Progenitor cell of endocrine pancreas (in vitro differentiated cells): ENCODE measurements at places on chromosomes 12 and 14. TPM values are rescaled to one million over a fixed set of nuclear protein-coding genes. Genes with fewer than 3 reads are reported as not detected.

Gene CPM
- 28.0 and 32.1 TPM in 2 replicates for total RNA-seq

GRCh38 chr12:52506858-52507715, 13.1 kb downstream of the KRT5 start:
- no peak overlapping the region for H3K4me3 ChIP-seq
- H3K36me3 ChIP-seq: no peaks in the 10 kb centered on the region
- peaks cover 13% of the 10 kb centered on the region for H3K27me3 ChIP-seq

GRCh38 chr14:53872681-53873089, 83.9 kb downstream of the BMP4 start:
- H3K4me1 ChIP-seq: peaks cover 4% of the 10 kb centered on the region
- H3K36me3 ChIP-seq: peaks cover 1% of the 10 kb centered on the region
- DNase-seq: no peak
- no peaks in the 10 kb centered on the region for H3K27me3 ChIP-seq

Gene ZFHX2
- 13.6 and 16.4 TPM in 2 replicates for total RNA-seq

Gene RPS6KL1
- total RNA-seq: 3.5 and 5.4 TPM in 2 replicates

DNA sequence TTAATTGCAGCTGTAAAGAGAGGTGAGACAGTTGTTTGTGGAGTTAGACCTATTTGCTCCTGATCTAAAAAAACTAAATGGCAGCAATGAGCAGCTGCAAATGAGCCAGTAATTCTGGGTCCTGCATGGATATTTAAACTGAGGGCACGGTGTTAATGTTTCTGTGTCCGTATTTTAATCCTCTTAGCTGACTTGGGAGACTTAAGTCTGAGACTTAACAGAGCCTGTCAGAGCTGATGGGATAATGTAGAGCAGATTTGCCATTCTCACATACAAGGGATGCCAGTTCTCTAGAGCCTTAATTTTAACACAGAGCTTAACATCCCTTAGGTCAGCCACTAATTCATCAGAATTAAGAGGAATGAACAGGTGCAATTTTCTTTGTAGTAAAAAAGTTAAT, 178.6 kb upstream of the PDE3A start:
- DNase-seq: no peak
- H3K27ac ChIP-seq: peak overlapping the region; percentile 41
- peak overlapping the region; percentile 32 for H3K4me3 ChIP-seq
- peaks cover 24% of the 10 kb centered on the region for H3K4me1 ChIP-seq
- H3K27me3 ChIP-seq: no peaks in the 10 kb centered on the region

Gene ZC3H10
- total RNA-seq: 12.0 and 13.8 TPM in 2 replicates

GRCh38 chr12:23855813-23856212, 93.7 kb downstream of the SOX5 start:
- H3K27me3 ChIP-seq: no peaks in the 10 kb centered on the region
- DNase-seq: no peak
- no peak overlapping the region for H3K4me3 ChIP-seq

GRCh38 chr14:92747701-92748258, 647 bp downstream of the LGMN start:
- H3K4me1 ChIP-seq: peaks cover 12% of the 10 kb centered on the region
- H3K4me3 ChIP-seq: peak overlapping the region; percentile 81
- H3K27ac ChIP-seq: peak overlapping the region; percentile 90
- DNase-seq: no peak

- no peaks in the 10 kb centered on the region for H3K27me3 ChIP-seq
- H3K36me3 ChIP-seq: peaks cover 3% of the 10 kb centered on the region
- H3K4me3 ChIP-seq: no peak overlapping the region
- peaks cover 11% of the 10 kb centered on the region for H3K4me1 ChIP-seq
- H3K27ac ChIP-seq: no peak overlapping the region
- no peak for DNase-seq
These were observed 212.4 kb downstream of the EGLN3 start for GRCh38 chr14:33738491-33738890.

GRCh38 chr14:101088714-101089113, 185.2 kb upstream of the RTL1 start:
- H3K36me3 ChIP-seq: no peaks in the 10 kb centered on the region
- H3K27ac ChIP-seq: no peak overlapping the region
- no peak overlapping the region for H3K4me3 ChIP-seq
- H3K27me3 ChIP-seq: peaks cover 5% of the 10 kb centered on the region
- DNase-seq: no peak

DNA sequence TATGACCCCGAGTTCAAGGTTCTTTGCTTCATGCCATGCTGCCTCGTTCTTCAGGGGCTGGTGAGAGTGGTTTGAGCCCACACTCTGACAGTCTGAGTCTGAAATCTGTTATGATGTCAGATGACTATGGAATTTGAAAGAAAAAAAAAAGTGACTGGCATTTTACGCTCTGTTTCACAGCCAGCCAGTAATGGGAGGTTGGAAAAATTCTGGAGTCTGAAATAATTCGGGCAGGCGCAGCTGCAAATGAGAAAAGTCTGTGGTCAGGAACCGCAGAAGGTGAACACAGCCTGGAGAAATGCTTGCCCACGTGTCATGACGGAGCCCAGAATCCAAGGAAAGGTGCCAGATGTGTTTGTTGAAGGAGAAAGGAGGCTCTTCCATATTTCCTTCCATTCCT, 269.8 kb upstream of the PWP1 start:
- H3K27ac ChIP-seq: no peak overlapping the region
- no peak for DNase-seq
- no peak overlapping the region for H3K4me3 ChIP-seq
- no peaks in the 10 kb centered on the region for H3K36me3 ChIP-seq
- H3K4me1 ChIP-seq: peaks cover 3% of the 10 kb centered on the region
- peaks cover 9% of the 10 kb centered on the region for H3K27me3 ChIP-seq

Gene IL22
- not detected in 2 replicates for total RNA-seq

GRCh38 chr14:97634751-97635150, 837.6 kb downstream of the VRK1 start:
- peaks cover 38% of the 10 kb centered on the region for H3K27me3 ChIP-seq
- H3K27ac ChIP-seq: no peak overlapping the region
- no peaks in the 10 kb centered on the region for H3K36me3 ChIP-seq
- H3K4me3 ChIP-seq: no peak overlapping the region
- peaks cover 32% of the 10 kb centered on the region for H3K4me1 ChIP-seq
- no peak for DNase-seq

- H3K4me3 ChIP-seq: no peak overlapping the region
- H3K4me1 ChIP-seq: peaks cover 4% of the 10 kb centered on the region
- H3K36me3 ChIP-seq: peaks cover 7% of the 10 kb centered on the region
- H3K27ac ChIP-seq: no peak overlapping the region
- H3K27me3 ChIP-seq: no peaks in the 10 kb centered on the region
These were observed 39.6 kb downstream of the BICD1 start for GRCh38 chr12:32146074-32146873.

GRCh38 chr12:71810921-71811320, 28.6 kb upstream of the TBC1D15 start:
- no peak for DNase-seq
- H3K4me1 ChIP-seq: peaks cover 8% of the 10 kb centered on the region
- H3K36me3 ChIP-seq: no peaks in the 10 kb centered on the region
- H3K27me3 ChIP-seq: peaks cover 20% of the 10 kb centered on the region

- no peak overlapping the region for H3K27ac ChIP-seq
- peaks cover 9% of the 10 kb centered on the region for H3K4me1 ChIP-seq
- no peak overlapping the region for H3K4me3 ChIP-seq
- DNase-seq: no peak
- H3K27me3 ChIP-seq: peaks cover 6% of the 10 kb centered on the region
These were observed 97.8 kb downstream of the SPTSSA start for GRCh38 chr14:34364201-34364600.

DNA sequence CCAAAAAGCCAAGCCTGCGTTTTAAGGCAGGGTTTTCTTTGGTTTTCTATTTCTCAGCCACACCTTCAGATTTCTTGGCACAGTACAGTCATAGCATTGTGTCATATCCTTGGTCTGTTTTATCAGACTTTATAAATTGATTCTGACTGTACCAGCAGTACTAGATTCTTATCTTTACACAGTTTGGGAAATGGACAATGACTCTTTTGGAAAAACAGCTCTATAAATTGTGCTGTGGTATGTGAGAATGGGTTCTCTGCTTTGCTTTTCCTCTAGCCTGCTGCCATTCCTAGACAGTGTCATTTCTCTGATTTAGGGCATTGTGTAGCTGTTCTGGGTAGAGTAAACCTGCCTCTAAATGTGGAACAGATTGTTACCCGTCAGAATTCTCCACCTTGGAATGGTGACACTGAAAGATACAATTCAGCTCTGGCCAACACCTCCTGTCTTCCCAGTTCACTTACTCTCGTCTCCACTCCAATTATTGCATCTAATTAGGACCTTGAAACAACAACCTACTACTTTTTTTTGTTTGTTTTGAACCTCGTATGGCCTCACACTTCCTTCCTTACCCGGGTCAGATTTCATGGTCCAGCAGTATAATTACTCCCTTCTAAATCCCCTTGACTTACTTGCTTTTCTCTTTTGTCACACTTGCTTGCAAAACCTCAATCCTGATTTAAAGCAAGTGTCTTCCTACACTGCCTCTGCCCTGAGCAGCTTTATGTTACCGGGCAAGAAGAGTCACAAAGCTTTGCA, 226.3 kb downstream of the ERC1 start:
- H3K36me3 ChIP-seq: no peaks in the 10 kb centered on the region
- no peaks in the 10 kb centered on the region for H3K27me3 ChIP-seq
- no peak for DNase-seq
- no peak overlapping the region for H3K4me3 ChIP-seq

- H3K4me1 ChIP-seq: peaks cover 12% of the 10 kb centered on the region
- no peaks in the 10 kb centered on the region for H3K36me3 ChIP-seq
- H3K27me3 ChIP-seq: no peaks in the 10 kb centered on the region
- no peak overlapping the region for H3K4me3 ChIP-seq
These were observed 151.7 kb upstream of the FUT8 start for GRCh38 chr14:65260786-65261185.

- H3K27me3 ChIP-seq: peaks cover 40% of the 10 kb centered on the region
- no peak for DNase-seq
- no peaks in the 10 kb centered on the region for H3K36me3 ChIP-seq
- peaks cover 23% of the 10 kb centered on the region for H3K4me1 ChIP-seq
- no peak overlapping the region for H3K27ac ChIP-seq
- H3K4me3 ChIP-seq: no peak overlapping the region
These were observed 15.9 kb downstream of the FAIM2 start for GRCh38 chr12:49887536-49888401.

GRCh38 chr14:38120109-38120508, 87.6 kb upstream of the SSTR1 start:
- no peak overlapping the region for H3K4me3 ChIP-seq
- DNase-seq: no peak
- H3K4me1 ChIP-seq: peaks cover 3% of the 10 kb centered on the region
- H3K27me3 ChIP-seq: no peaks in the 10 kb centered on the region

GRCh38 chr12:108547686-108548085, 13.3 kb downstream of the SART3 start:
- no peaks in the 10 kb centered on the region for H3K4me1 ChIP-seq
- H3K27ac ChIP-seq: no peak overlapping the region
- no peak for DNase-seq
- peaks cover 23% of the 10 kb centered on the region for H3K36me3 ChIP-seq
- H3K4me3 ChIP-seq: no peak overlapping the region

Gene CACNA2D4
- 0.34 and 0.58 TPM in 2 replicates for total RNA-seq

Gene CORO1C
- 68.3 and 85.5 TPM in 2 replicates for total RNA-seq

DNA sequence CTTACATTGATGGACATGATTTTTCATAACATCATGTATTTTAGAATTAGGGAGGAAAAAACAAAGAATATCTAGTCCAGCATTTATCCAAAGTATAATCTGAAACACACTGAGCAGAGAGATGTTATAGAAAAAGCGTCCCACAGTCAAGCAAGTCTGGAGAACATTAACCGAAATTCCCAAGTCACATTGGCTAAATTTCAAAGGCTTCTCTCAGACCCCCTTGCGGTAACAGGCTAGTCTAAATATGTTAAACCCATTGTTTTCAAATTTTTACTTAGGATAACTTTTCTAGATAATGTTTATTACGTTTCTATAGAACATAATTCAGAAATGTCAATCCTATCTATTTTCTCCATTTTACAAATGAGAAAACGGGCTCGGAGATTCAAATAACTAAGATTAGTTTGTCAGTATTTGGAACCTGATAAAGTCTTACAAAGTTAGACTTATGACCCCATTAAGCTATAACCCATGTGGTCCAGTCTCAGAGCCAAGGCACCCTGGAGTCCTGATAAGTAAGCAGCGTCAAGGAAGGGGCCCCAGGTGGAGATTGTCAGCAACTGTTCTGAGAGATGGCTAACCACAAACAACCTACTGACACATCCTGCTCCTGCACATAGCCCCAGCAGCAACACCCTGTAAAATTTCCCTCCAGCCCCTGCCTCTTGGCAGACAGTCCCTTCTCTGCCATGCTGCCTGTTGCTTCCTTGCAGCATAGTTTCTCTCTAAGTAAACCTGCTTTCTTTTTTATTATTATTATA, 220.6 kb upstream of the TMEM260 start:
- DNase-seq: no peak
- H3K4me1 ChIP-seq: peaks cover 9% of the 10 kb centered on the region
- H3K27ac ChIP-seq: no peak overlapping the region
- no peak overlapping the region for H3K4me3 ChIP-seq
- H3K27me3 ChIP-seq: peaks cover under 1% of the 10 kb centered on the region
- no peaks in the 10 kb centered on the region for H3K36me3 ChIP-seq

Gene MGP
- total RNA-seq: not detected in 2 replicates

- H3K27ac ChIP-seq: peak overlapping the region; percentile 71
- no peak for DNase-seq
- H3K4me3 ChIP-seq: no peak overlapping the region
- H3K27me3 ChIP-seq: no peaks in the 10 kb centered on the region
- peaks cover 7% of the 10 kb centered on the region for H3K36me3 ChIP-seq
- peaks cover 2% of the 10 kb centered on the region for H3K4me1 ChIP-seq
These were observed 42.8 kb upstream of the TRAF3 start for GRCh38 chr14:102734436-102734835.

DNA sequence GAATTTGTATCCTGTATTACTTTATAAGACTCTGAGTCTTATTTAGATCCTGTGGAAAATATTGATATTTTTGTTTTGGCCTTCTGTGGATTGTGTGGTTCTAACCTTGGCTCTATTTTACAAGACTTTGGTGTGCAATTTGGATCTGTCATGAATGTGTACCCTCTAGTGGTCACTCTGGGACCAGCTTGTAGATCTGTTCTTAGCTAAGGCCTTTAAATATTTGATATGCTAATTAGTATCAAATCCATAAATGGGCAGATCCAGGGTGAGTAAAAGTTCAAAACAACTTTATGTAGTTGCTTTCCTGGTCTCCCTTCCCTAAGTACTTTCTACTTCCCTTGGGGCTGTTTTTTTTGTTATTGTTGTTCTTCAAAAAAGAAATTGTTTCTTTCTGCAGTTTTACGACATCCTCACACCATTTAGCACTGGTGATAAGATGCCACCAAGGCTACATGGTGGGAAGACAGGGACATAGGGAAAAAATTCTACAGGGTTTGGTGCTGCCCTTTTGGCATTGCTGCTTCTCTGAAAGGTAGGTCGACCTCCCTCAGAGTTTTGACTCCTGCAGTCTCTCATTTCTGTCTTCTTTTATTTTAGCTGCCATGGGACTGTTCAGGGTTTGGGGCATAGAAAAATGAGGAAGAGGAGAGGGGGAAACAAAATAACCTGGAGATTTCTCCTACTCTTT, 238.5 kb downstream of the GPHN start:
- no peaks in the 10 kb centered on the region for H3K36me3 ChIP-seq
- no peak overlapping the region for H3K4me3 ChIP-seq
- peaks cover 6% of the 10 kb centered on the region for H3K4me1 ChIP-seq
- H3K27me3 ChIP-seq: no peaks in the 10 kb centered on the region

- H3K4me3 ChIP-seq: peak within 1 kb of the TSS; percentile 35
- peak; percentile 51 for DNase-seq
- H3K27me3 ChIP-seq: peaks cover 52% of the 10 kb centered on the region
- H3K27ac ChIP-seq: no peak within 1 kb of the TSS
- peaks cover 5% of the 10 kb centered on the region for H3K4me1 ChIP-seq
- no peaks in the 10 kb centered on the region for H3K36me3 ChIP-seq
These were observed at the start of gene RASAL1 for GRCh38 chr12:113135178-113136127. Gene RASAL1 (minus strand): TSS chr12:113135761. CDS start chr12:113135462, 299 bp downstream.

GRCh38 chr12:119729871-119730270, 61.9 kb downstream of the PRKAB1 start:
- DNase-seq: no peak
- peaks cover 6% of the 10 kb centered on the region for H3K36me3 ChIP-seq
- H3K27me3 ChIP-seq: no peaks in the 10 kb centered on the region
- no peak overlapping the region for H3K27ac ChIP-seq

Gene GLIPR1L2
- total RNA-seq: 0.29 and 0.64 TPM in 2 replicates
